COR-L47 (cell line): ENCODE measurements at places on chromosomes 7 and 10.
A peak's percentile ranks its signal among the peaks of the same experiment; 100 is the strongest.

DNA sequence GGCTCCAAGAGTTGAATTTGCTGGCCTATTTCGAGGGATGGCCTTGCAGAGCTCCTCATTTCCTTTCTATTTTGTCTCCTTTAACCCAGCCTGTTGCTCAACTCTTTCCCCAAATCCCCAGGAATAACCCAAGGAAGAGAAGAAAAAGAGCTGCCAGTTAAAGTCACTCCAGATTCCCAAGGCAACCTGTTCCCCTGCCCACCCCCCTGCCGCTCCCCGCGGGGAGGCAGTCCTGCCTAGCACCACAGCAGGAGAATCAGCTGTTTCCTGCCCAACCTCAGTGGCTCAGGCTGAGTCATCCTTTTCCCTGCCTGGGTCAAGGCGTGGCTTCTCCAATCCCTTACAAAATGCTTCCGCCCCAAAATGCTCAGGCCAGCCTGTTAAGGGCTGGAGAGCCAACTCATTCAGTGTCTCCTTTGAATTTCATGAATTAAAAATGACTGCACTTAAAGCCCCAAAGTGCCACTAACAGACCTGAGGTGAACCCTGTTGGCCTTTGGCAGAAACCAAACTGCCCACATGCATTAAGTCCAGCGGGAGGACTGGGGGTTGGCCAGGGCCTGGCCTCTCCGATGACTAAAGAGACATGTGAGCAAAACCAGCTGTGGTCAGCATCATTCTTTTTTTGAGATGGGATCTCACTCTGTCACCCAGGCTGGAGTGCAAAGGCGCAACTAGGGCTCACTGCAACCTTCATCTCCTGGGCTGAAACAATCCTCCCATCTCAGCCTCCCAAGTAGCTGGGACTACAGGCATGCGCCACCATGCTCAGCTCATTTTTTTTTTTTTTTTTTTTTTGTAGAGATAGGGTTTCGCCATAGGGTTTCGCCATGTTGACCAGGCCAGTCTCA lies 83.2 kb upstream of the KIF5B start:
- no peak for DNase-seq

DNA sequence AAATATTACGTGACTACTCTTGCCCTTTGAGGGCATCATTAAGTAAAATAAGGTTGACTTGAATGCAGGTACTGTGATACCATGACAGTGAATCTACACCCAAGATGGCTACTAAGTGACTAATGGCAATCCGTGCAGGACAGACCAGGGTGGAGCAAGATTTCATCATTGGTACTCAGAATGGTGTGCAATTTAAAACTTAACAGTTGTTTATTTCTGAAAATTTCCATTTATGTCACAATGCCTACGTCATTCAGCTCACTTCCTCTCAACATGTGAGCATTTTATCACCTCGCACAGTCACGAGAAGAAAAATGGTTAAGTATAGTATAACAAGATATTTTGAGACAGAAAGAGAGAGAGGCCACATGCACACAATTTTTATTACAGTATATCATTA lies 50.3 kb upstream of the MET start:
- DNase-seq: no peak

- DNase-seq: no peak
Measured at GRCh38 chr7:41685684-41686083, 17.2 kb downstream of the INHBA start.

DNA sequence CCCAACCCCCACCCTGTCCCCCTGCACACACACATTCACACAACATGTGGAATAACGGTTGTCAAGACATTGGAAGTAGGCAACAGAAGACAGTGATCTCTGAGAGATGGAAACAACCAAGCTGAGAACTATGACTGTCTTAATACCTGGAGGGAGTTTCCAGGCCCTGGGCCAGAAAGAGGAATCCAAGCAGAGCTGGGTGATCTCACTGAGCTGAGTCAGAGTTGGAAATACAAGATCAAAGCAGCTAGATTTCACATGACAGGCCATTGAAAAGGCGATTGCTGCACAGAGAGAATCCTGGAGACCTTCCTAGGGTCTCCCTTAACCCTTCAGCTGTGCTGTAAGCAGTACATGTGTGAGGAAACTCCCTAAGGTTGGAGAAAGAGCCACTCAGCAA lies 165.8 kb upstream of the PRSS1 start:
- DNase-seq: no peak

DNA sequence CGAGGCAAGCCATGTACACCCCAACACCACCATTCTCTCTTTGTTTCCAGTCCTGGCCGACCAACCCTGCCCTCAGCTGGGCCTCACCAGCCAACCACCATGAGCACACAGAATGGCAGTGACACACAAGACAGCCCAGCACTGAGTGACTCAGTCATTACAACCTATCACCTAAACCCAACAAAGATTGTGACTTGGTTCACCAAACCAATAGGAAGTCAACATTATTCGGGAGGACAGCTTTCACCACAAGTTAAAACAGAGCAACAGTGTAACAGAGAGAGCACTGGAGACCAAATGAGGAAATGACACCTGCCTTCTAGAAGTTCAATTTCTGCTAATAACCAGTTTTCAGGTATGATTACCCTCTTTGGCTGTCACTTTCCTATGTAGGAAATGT lies 72.1 kb downstream of the DNMBP start:
- DNase-seq: no peak

DNA sequence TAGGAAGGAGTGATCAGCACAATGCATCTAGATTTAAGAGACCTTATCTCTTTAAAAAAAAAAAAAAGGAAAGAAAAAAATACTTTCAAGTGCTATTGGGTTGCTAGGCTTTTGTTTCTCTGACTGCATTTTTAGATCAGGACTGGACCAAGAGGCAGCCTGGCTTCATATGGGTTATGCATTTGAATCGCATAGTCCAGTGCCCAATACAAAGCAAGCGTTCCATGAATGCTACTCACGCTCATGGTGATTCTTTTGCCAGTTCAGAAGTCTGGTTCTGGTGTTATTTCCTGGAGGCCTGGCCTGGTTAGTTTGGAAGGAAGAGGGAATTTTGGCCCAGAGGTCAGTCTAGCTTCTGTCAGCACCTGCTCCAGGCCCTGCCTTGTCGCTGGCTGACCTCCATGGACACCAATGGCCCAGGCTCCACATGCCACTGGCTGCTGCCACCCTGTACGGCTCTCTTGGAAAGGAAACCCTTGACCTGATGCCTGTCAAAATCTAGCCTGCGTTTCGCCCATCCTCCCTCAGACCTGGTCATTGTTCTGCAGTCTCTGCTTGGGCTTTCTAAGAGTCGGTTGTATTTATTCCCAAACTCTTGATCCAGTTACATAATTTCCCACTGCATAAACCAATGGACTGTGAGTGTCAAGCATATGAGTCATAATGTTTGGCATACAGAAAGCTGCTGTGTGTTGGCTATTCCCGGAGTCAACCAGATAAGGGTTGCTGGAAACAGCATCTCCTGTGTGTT lies 74.3 kb upstream of the MKX start:
- DNase-seq: no peak

DNA sequence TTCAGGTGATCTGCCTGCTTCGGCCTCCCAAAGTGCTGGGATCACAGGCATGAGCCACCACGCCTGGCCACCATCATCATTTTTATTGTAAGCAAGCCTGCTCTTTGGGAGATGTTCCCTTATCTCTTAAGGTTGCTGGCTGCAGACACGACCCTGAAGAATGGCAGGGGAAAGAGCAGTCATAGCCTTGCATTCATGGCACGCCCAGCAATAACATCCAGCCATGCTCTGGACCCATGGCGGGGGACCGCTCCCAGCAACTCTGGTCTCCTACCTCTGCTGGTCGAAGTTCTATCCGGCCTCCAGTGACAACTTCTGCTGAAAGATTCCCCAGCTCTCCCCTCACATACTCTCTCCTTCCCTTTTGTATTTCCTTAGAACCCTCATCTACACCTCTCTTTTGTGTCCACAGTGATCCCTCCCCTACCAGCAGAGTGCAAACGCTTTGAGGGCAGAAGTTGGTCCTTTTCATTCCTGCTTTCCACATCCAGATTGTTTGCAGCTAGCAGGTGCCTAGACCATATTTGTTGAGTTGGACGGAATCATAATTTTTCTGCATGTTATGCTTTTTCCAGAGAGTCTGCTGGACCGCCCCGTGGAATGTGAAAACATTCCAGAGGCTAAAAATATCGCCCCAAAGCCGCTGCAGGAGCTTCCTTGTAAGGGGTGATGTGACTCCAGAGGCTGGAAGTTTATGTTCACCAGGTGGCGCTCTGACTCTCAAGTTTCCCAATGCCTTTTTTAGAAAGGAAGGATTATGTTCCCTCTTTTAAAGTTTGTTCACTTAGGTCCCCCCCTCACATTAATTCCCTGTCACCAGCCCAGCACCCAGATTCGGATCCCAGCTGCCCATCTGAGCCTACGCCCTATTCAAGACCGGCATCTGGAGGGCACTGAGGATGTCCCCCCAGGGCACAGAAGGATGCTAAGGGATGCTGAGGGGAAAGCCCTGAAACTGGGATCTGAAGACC lies 4.3 kb upstream of the MARVELD1 start:
- no peak for DNase-seq

GRCh38 chr7:27551803-27552400 lies 110.8 kb downstream of the HIBADH start:
- DNase-seq: peak; percentile 36

DNA sequence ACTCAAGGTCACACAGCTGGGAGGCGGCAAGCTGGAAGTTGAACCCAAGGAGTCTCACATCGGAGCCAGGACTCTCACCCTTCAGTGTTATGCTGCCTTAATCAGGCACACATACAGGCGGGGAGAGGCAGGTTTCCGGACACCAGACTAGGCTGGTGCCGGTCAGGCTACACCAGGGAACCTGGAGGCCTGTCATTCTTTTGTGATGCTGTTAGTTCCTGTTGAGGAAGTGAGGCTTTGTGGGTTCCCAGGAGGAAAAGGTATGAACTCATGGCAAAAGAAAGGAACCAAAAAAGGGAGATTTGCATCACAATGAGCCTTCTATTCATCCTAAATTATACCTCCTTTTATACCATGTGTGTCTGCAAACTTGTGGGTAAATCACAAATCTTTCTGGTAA lies 103.8 kb downstream of the TCF7L2 start:
- DNase-seq: no peak

DNA sequence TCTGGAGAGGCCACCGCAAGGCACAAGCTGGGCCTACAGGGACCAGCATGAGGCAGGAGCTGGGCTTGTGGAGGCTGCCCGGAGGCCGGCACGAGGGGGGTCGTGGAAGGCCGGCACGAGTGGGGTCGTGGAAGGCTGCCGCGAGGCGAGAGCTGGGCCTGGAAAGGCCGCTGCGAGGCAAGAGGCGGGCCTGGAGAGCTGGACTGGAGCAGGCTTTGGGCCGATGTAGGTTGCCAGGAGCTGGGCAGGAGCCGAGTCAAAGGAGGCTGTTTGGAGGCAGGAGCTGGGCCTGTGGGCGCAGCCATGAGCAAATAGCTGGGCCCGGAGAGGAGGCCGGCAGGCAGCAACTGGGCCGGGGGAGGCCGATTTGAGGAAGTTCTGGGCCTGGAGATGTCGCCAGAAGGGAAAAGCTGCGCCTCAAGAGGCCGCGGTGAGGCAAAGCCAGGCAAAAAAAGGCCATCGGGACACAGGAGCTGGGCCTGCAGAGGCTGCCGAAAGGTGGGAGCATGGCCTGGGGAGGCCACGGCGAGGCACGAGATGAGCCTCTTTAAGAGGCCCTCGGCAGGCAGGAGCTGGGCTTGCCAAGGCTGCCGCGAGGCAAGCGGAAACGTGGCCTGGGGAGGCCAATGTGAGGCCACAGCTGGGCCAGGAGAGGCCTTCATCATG lies 26.5 kb downstream of the MDH2 start:
- no peak for DNase-seq

DNA sequence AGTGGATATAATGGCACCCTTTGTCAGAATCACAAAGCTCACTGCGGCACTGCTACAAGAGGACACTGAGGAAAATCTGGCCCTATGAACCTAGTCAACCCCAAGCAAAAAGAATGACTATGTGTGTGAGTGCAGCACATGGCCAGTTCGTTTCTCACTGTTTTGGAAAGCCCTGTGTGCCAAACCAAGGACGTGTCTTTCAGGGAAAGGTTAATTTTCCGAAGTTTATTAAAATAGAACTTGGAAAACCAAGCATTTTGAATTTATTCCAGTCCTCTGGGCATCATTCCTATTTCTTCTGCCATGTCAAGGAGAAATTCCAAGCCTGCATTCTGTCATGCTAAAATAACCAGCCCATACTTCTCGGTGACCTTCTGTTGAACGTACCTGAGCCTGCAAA lies 471.8 kb downstream of the PLXDC2 start:
- DNase-seq: no peak

DNA sequence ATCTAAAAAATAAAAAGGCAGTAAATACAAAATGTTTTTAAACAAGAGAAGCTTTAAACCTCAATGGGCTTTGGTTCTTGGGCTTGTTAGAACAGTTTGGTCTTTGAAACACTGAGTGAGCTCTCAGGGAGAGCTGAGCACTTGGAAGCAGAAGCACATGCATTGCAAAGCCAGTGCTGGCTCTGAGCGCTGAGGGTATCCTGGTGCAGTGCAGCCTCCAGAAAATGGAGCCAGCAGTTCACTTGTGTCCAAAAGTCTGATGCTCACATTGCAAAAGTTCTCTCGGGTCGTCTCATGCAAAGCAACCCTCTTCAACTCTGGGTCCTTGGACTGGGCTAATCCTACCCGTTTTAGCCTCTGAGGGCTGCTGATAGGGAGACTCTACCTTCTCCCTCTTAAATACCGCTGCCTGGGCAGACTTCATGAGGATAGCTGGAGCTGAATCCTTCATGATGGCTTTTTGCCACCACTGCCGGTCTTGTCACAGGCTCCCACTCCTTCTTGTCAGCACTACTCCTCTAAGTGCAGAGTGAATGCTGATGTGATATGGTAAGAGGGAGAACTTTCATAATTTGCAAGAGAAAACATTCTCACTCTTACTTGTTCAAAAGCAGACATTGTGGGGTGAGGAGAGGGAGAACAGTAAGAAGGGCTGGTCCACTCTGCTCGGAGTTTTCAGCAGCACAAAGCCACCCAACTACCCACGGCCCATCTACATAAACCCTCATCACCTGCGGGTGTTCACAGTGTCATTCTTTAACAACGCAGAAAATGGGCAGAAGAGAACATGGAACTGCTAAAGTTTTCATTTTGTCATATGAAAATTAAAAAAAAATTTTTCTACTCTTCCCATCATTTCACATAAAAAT lies 42.2 kb upstream of the BMPER start:
- no peak for DNase-seq

DNA sequence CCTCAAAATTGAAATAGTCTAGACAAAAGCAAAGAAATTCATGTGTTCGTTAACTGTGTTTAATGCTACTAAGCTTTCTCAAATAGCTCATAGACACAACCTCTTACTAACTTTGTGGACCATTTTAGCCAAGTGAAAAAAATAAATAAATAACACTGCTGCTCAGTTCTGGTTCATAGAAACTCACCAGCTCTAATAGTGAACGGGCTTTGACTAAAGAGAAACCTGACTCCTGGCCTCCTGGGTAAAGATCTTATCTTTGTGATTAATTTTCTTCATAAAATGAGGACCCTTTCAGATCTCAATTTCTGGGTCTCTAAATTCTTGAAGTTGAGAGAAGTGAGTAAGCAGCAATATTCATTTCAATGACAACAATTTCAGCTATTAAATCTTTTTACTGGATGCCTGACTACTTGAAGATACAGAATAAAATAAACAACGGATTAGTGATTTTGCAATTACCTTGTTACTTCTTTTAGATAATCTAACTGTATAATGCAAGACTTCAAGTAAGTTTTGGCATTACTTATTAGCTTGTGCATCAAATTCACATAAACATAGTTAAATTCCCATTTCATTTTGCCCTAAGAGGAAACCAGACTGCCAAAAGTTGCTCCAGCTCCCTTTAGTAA lies 3.1 kb downstream of the CADPS2 start:
- no peak for DNase-seq

GRCh38 chr7:93890041-93890463 lies 501 bp downstream of the TFPI2 start:
- peak; percentile 6 for DNase-seq

GRCh38 chr10:59854571-59854970 lies 51.8 kb downstream of the CCDC6 start:
- DNase-seq: no peak

GRCh38 chr10:1939016-1939415 lies 201.7 kb upstream of the ADARB2 start:
- DNase-seq: no peak
